ENCODE measurements at places on chromosomes 5 and 9.

- no peak for DNase-seq
These were observed 725 bp downstream of the NDUFB6 start for GRCh38 chr9:32571969-32572899.

DNA sequence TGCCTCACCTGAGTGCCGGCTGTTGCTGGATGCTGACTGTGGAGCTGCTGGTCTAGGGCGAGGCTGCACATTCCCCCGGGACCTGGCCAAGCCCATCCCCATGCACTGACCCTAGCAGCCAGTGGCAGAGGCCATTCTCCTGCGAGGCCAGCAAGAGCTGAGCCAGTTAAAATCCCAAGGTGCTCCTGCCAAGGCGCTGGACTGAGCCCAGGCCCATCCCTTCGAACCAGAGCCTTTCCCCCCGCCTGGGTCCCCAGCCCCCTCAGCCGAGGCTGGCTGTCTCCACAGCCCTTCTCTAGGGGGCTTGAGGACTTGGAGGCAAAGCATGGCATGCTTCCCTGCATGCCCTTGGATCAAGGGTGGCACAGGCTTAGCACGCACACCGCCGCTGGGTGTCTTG is 1.6 kb downstream of the ADAMTSL2 start:
- DNase-seq: no peak

GRCh38 chr9:5853617-5854016 is 20.7 kb upstream of the ERMP1 start:
- DNase-seq: no peak

DNA sequence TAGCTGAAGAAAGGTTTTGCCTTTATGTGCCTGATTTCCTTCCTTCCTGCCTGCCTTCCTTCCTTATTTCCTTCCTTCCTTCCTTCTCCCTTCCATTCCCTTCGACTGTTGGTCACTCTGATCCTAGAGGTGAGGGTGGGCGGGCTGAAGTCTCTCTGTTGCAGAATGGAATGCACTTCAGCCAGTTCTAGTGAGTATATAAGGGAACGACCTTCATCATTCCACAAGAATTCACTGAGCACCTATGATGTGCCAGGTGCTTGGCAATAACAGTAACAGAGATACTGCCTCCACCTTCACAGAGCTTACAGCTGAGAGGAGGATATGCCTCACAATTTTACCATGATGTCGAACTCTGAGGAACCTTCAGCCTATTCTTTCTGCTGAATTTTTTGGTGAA is 8.7 kb upstream of the OR5C1 start:
- no peak for DNase-seq

DNA sequence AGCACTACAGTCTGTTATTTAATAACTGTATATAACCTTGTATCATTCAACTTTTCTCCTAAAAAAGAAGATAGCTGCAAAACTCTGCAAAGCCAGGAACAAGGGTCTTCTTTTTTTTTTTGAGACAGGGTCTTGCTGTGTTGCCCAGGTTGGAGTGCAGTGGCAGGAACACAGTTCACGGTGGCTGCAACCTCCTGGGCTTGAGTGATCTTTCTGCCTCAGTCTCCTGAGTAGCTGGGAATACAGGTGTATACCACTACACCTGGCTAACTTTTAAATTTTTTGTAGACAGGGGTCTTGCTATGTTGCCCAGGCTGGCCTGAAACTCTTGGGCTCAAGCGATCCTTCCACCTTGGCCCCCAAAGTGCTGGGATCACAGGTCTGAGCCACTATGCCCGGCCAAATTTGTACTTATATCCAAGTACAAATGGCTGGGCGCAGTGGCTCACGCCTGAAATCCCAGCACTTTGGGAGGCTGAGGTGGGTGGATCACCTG is 19.2 kb downstream of the RIOK2 start:
- no peak for DNase-seq

DNA sequence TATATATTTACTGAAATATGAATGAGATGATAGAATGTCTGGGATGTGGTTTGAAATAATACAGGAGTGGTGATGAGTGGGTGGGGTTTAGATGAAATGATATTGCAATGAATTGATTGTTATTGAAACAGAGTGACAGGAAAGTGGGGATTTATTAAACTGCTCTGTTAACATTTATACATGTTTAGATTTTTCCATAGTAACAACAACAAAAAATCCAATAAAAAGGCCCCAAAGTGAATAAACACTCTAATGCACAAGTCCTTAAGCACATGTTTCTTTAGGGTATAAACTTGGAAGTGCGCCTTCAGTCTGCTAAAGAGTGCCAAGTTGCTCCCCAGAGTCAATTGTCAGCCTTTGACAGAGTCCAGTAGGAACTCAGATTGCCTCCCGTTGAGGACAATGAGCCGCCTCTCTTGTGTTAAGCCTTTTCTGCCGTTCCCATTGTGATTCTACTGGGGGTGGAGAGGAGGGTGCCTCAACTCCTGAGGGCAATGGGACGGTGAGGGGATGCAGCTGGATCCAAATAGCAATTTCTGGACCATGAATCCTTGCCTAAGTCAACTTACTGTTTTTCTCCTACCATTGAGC is 112.3 kb downstream of the SLC28A3 start:
- no peak for DNase-seq

DNA sequence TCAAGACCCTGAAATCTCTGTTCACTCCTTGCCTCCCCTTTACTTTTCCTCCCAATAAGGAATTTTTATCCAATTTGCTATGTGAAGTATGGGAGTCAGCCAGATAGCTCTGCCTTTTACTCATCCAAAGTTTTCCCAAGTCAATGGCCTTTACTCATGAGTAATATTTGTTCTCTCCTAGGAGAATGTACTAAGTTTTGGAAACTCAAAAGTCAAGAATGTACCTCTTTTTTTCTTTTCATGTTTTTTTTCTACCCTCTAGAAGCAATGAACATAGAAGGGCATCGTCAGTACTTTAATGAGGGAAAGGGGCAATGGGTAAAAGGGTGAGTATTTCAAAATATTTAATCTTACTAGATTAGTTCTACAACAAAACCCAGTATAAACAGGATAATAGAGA is 140.2 kb upstream of the SGCD start:
- no peak for DNase-seq

GRCh38 chr9:107782789-107783188 is 293.2 kb upstream of the KLF4 start:
- no peak for DNase-seq

- DNase-seq: no peak
These were observed 14.0 kb upstream of the LOX start for GRCh38 chr5:122091936-122092600.

Data from stimulated activated CD8-positive, alpha-beta memory T cell treated with anti-CD3 and anti-CD28 coated beads, Interleukin-4, amount 100 ng/mL, for 4 hours (primary cell).